ENCODE measurements at places on chromosomes 16 and 17.
A peak's percentile ranks its signal among the peaks of the same experiment; 100 is the strongest.

GRCh38 chr16:81198635-81199034 lies 39.9 kb upstream of the BCO1 start:
- DNase-seq = no peak

DNA sequence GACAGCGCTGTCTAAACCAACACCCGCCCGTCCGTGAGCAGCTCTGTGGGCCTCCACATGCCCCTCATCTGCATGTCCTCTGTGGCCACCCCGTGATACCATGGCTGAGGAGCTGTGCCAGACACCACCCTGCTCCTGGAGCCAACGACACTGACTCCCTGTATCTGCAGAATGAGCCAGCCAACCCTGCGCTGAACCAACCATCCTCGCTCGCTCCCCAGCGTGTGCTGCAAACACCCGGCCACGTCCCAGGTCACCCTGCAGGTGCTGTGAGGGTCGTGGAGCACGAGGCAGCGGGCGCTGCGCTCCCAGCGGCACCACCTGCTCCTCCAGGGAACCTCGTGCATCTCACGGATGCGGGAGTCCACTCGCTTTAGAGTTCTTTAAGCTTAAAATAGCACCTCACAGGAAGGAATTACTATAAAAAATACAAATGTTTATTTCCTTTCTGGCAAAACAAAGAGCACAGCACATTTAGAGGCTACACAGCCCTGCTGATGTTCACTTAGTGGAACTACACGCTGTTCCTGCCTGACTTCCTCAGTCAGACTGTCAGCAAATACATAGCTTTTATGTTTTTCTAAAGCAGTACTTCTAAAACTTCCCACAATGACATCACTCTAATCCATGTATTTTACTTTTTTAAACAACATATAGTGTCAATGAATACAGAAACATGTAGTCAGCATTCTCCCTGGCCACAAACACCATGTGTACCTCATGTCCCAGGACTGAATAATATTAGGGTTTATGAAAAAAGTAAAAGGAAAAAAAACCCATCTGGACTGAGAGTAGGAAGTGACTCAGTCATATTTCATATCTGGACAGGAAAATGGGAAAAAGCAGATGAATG lies 43.5 kb downstream of the MAP1LC3B start:
- no peak for DNase-seq

GRCh38 chr17:82678265-82678891 lies 20.1 kb downstream of the RAB40B start:
- DNase-seq = no peak

- no peak for DNase-seq
Measured at GRCh38 chr17:69470702-69471101, 56.2 kb downstream of the MAP2K6 start.

DNA sequence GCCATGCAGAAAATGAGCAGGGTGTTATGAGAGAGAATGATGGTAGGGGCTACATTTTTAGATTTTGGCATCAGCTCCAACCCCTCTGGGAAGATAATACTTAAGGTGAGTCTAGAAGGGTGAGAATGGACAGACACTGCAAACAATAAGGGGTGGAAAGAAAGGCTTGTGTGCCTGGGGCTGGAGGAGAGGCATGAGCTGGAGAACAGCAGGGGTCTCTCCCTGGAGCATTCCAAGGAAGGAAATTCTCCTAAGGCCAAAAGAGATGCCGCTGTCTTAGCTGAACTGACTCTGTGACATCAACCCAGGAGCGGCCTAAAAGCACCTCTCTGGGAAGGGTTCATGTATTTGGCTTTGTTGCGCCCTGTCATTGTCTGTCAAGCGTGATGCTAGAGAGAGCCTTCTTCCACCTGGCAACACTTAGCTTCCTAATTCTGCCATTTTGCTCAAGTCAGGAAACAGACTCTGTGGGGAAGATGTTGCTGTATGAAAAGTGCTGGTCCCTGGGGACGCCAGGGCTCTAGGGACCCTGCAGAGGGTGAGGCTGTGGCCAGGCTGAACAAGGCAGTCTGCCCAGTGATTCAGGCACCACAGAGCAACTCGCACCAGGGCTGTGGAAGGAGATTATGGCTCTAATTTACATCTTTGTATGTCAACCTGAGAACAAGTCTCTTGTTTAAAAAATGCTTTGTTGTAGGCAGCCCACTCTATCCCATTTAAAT lies 225.7 kb downstream of the CBLN1 start:
- no peak for DNase-seq

DNA sequence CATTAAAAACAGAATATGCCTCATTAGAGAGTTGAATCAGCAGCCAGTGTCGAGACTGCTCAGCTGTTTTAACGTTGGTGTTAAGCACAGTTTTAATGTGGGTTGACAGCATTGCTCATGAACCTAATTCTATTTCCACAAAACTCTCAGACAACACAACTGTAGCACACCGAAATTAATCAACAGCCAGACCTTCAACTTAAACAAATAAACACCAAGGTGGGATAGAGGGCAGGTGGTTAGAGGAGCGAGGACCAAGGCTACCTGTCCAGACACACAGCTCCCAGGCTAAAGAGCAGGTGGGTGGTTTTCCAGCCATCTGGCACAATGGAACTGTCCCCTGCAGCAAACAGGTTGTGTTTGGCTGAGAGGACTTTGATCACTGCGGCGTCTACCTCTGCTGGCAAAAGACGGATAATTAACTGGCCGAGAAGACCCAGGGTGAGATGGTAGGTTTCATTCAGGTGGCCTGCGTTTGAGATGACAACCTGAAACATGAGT lies 69.6 kb upstream of the ATP2A3 start:
- no peak for DNase-seq

GRCh38 chr17:9905902-9906301 lies 831 bp upstream of the RCVRN start:
- no peak for DNase-seq

DNA sequence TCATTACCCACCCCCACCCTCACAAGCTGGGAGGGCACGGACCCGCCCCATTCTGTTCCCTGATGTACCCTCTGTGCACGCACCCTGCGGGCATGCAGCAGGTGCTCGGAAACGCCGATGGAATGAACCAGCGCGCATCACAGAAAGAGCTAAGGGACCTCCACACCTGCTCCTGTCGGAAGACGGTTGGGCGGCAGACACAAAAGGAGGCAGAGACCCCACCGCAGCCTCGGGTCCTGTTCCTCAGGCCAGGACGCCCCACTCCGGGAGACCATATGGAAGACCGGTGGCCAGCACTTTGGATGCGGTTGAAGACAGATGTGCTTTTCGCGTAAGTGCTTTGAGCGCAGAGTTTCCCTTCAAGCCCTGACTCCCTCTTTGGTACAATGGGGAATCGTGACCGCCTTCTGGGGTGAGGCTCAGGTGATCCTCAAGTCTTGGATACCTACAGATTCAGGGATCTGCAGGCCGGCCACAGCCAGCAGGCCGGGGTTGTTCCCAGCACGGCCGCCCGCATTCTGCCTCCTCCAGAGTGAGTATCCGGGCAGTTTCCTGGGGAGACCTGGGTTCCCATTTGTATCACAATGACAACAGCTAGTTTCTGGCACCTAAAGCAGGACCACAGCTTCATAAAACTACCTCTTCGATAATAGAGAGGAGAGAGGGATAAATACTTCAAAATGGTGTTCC lies 123.1 kb downstream of the FOXL1 start:
- DNase-seq = no peak

DNA sequence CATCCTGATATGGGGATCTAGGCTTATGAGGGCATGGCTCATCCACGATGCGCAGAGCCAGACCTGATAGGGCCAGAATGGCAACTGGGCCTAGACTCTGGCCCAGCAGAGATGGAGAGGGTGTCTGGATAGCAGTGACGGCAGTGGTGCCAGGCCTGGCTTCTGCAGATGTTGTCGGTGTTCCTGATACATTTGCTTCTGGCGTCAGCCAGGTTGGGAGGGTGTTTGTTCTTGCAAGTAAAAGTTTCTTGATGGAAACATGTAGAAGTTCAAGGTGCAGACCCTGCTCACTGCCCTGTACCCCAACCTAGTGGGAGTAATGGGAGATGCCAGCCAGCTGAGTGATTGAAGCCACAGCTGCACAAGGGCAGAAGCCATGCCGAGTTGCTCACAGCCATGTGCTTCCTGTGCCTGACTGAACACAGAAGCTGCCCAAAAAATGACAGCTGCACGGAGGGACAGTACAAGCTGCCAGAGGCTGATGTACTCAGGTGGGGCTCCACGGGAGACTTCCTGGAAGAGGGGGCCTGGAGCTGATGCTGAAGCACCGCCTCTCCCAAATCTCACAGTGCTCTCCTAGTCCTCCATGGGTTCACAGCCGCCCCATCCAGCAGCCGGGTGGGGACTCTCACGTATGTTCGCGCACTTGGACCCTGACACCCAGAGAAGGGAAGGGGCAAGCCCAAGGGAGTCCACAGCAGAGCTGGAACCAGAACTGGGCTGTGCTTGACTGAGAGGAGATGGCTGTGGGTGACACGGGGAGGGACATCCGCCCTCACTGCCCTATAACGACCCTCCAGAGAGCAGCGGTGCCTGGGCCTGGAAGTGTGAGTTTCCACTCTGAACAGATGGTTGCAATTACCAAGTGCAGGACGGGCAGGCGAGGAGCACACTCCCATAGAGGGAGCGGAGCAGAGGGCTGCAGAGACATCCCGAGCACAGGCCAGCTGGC lies 78.7 kb downstream of the N4BP1 start:
- DNase-seq = no peak

DNA sequence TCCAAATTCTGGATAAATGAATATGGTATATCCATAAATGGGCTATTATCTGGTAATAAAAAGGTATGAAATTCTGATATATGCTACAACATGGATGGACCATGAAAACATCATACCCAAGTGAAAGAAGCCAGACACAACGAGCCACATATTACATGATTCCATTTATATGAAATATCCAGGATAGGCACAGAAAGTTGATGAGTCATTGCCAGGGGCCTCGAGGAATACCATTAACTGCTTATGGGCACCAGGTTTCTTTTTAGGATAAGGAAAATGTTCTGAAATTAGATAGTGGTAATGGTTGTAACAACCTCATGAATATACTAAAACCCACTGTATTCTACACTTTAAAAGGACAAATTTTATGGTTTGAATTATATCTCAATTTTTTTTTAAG lies 123.2 kb downstream of the PITPNC1 start:
- DNase-seq = no peak

DNA sequence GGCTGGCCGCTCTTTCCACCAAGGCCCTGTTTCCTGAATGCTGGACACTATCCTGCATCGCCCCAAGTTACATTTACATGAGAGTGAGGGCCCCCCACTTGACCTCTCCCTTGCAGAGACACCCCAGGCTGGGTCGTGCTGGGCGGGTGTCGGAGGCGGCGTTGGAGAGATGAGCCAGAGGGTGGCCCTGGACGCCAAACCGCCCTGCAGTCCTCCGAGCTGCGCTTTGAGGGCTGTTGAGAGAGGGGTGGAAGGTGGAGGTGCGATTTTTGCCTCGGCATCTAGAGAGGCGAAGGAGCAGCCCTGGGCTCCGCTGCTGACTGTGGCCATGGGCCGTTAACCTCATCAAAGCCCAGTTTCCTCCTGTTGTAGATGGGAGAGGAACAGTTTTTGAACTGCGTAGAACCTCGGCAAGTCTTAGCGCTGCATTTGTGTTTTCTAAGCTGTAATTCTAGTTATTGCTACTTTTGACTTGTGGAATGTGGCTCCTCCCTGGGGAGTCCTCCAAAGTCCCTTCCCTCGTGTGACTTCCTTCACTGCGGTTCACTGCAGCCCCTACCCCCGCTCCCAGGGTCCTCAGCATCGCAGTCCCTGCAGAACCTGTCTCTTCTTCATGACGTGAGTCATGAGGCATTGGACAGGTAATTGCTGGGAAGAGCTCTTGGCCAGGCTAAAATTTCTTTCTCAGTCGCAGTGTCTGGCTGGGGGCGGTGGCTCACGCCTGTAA lies 986 bp upstream of the ELOB start:
- DNase-seq = no peak

- DNase-seq = no peak
Measured at GRCh38 chr17:48121923-48122664, 14.5 kb downstream of the SNX11 start.

DNA sequence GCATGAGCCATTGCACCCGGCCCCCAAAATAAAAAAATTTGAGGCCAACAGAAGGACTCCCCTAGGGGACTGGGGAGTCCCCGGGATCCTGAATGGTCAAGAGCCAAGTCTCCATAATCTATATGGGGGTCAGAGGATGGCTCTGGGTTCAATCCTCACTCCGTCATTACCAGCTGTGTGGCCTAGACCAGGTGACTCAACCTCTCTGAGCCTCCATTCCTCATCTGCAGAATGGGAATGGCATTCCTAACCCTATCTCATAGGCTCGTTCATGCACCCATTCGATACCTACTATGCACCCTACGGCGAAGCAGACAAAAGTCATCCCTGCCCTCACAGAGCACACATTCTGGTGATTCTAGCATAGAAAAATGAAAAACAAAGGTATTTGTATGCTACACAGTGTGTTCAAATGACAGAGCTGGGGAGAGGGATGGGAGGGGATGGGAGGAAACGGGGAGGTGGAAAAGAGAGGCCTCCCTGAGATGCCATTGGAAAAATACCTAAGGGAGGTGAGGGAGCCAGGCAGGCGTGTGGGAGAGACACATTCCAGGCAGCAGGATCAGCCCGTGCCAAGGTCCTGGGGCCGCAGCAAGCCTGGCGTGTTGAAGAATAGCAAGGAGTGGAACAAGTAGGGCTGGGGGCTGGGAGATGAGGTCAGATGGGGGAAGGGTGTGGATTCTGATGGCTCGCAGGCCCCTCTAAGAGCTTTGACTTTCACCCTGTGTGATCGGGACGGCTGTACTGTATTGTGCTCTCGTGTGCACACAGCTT lies 71.2 kb downstream of the RMI2 start:
- no peak for DNase-seq

GRCh38 chr17:56142781-56143180 lies 10.5 kb upstream of the ANKFN1 start:
- DNase-seq = no peak

DNA sequence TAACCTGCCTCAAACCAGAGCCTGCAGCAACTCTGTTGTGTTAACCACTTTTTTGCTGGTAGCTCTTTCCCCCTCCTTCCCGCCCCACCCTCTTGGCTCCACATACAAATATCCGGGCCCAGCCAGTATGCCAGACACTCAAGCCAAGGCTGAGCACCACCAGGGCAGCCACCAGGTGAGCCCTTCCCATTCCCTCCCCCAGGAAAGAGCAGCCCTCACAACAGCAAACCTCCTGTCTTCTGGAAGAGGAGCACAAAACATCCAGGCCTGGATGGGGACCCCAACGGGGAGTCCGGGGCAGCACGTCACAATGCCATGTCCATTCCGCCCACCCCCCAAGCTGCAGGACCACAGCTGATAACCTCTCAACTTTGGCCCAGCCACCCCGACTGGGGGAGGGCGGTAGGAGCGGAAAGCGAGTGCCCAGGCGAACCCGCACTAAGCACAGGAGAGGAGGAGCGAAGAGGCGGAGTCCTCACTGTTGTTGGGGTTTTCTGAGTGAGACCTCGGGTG lies 757 bp downstream of the ORMDL3 start:
- DNase-seq = peak; percentile 28

- no peak for DNase-seq
Measured at GRCh38 chr17:19341211-19341631, 21.3 kb downstream of the B9D1 start.

- no peak for DNase-seq
Measured at GRCh38 chr16:7482032-7482431, 149.4 kb downstream of the RBFOX1 start.

DNA sequence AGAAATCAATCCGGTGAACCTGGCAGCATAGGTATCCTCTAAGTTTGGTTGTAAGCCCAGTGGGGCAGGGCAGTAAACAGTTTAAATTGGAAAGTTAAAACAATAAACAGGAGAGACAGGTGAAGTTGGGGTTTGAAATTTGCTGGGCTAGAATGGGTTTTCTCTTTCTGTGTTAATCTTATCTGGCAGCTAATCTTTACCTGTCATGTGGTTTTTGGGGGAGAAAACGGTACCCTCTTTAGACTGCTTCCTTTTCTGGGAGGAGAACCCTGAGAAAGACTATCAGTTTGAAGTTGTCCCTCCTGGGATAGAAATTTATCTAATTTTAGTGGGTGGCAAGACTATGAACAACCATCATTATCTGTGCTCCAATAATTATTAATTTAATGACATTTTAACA lies 24.0 kb downstream of the CDH13 start:
- DNase-seq = no peak
